Panc1 (cell line): ENCODE measurements at places on chromosomes 7 and 10. TPM values are rescaled to one million over a fixed set of nuclear protein-coding genes. Genes with fewer than 3 reads are reported as not detected.

Gene CCDC172
- total RNA-seq = not detected

Gene UNC5B
- total RNA-seq = 1.1 TPM

Gene ZPBP
- not detected for total RNA-seq

Gene KCNH2
- 1.8 TPM for total RNA-seq

Gene TMEM254
- total RNA-seq = 28.8 TPM

Gene CYP2E1
- 1.1 TPM for total RNA-seq

Gene MLXIPL
- total RNA-seq = 7.2 TPM

Gene SCIN
- total RNA-seq = 5.6 TPM

Gene PPP1R9A
- total RNA-seq = 5.0 TPM

Gene MUC3A
- total RNA-seq = 24.7 TPM

Gene GRM3
- not detected for total RNA-seq

GRCh38 chr7:151383638-151384351 lies 26.0 kb downstream of the WDR86 start:
- DNase-seq = no peak

DNA sequence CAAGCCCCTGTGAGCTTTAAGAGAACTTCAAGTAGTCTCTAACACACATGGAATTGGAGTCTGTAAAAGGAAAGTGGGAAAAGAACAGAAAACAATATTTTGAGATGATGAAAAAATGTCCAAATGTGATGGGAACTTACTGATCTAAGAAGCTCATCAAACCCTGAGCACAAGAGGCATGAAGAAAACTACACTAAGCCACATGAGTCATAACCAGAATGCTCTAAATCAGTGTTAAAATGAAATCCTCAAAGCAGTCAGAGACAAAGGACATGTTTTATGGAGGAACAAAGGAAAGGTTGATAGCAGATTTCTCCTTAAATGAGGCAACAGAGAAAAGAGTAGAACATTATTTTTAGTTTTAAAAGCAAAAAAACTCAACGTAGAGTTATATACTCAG lies 37.2 kb downstream of the ZNF33A start:
- no peak for DNase-seq

- no peak for DNase-seq
These were observed 12.2 kb downstream of the LIPF start for GRCh38 chr10:88676283-88677060.

DNA sequence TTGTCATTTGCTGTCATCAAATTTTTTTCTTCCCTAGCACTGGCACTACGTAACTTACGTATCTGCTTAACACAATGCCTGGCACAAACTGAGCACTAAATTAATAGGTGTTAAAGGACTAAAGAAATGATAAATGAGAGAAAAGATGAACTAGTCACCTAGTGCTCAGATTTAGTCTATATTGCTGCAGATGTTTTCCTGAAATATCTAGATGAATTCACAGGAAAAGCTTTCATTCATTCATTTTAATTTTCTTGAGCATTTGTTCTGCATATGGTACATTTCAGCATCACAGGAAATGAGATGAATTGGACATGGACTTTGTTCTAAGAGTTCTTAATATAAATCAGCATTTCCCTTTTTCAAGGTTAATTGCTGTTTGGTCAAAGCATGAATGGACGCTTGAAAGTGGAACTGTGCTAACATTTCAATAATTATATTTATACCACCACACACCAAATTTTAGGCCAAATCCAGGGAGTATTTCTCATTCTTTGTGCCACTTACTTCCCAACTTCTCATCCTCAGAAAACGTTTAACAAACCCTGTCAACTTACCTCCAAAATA lies 163.2 kb upstream of the MDFIC start:
- no peak for DNase-seq

GRCh38 chr7:34837316-34837715 lies 179.3 kb downstream of the NPSR1 start:
- DNase-seq = no peak

DNA sequence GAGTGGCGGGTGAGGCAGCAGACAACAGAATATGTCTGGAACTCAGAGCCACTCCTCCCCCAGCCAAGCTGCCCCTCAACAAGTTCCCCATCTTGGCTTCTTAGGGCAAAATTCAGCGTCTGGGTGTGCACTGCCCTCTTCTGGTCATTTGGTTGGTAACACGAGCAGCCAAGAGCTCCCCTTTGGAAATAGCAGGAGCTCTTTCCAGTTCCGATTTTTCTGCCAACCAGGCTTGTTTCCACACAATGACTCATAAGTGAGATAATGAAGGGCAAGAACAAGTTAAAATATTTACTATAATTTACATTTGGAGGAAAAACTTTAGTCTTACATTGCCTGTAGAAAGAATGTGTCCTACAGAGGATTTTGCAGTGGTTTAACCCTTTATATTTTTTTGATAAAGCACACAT lies 70.5 kb downstream of the ADCYAP1R1 start:
- peak; percentile 64 for DNase-seq

DNA sequence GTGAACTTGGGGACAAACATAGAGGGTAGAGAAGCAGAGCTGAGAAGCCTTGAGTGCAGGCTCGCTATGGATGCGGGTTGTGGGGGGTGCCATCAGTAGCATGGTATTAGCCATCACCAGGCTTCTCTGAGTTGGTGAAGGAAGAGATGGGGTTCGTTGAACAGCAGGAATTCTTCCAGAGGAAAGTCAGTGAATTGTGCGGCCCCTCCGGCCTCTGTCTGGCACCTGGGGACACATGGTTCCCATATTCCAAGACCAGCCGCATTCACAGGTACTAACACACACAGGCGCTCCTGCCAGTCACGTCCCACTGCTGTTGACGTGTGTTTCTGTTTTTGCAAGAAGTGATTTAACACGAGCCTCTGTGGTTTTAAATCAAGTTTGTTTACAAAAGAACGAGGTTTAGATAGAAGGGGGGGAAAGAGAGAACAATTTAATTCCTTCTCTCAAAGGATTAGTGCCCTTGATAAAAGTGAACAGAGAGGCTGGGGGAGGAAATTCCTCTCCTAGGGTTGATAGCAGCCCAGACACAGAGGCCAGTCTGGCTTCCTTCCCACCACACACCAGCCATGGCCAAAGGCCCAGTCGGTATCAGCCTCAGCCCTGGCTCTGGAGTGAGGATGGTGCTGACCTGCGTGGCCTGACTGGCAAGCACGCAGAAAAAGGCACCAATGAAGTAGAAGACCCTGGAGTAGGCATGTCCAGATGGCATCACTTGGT lies 252.6 kb upstream of the IGFBP3 start:
- no peak for DNase-seq

DNA sequence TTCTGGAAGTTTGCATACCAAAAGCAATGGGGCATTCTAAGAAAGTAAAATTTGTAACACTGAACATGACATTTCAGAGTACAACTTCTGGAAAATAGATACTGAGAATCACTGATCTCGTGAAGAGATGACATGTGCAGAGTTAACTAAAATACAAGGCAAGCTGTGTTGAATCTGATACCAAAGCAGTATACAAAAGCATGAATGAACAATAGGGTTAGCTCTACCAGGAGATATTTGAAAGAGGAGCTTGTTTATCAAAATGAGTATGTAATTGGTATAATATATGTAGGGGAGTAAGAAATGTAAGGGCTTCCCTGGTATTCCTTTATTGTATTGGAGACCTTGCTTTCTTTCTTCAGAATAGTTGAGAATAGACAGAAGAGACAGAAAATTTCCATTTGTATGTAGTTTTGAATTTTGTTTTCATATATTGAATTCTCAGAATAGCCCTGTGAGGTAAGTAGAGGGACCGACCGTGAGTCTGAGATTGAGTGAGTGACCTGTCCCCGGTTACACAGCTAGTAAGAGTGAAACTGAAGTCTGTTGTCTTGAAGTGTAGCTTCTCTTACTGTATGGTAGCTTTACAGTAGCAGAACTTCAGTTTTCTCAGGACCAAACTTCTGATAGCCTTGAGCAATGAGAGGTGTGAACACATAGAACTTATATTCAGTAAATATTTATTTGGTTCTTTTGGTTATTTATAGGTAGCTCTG lies 5.0 kb downstream of the HBP1 start:
- no peak for DNase-seq

DNA sequence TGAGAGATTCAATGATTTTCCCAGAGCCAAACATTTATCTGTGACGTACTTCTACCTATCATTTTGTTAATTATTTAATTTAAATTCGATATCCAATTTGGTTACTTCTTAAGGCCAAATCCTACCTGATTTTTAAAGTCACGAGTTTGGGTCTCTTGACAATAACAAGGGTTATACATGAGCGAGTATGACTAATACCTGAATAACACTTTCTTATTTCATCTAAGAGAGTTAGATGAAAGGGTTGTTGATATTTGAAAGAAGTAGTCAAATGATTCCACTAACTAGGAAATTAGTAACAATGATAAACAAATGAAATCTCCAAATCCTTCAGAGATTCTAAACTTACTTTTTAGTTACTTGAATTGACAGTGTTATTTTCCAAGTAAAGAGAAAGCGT lies 1086.9 kb downstream of the XPNPEP1 start:
- no peak for DNase-seq

- no peak for DNase-seq
These were observed 81.5 kb downstream of the RTKN2 start for GRCh38 chr10:62186999-62187675.

- DNase-seq = no peak
These were observed 3.6 kb upstream of the SEMA3C start for GRCh38 chr7:80922253-80923049.

- DNase-seq = no peak
These were observed 28.9 kb upstream of the AHR start for GRCh38 chr7:17269341-17270221.

- DNase-seq = no peak
These were observed 1.1 kb upstream of the VOPP1 start for GRCh38 chr7:55573234-55573900.

DNA sequence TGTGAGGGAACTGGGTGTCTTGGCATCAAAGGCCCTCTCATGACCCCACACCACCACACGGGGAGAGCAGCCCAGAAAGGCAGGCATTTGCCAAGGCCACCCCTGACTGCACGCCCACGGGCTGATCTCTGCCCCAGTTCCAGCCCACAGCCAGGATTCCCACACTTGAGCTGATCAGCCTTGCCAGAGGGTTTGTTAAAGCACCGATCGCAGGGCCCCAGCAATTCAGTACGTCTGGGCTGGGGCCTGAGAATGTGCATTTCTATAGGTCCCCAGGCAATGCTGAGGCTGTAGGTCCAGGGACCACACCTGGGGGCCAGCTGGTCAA lies 103.9 kb downstream of the TNS3 start:
- no peak for DNase-seq
